Activated gamma-delta T cell treated with Interleukin-2 at 50 U/mL for 16 hours (primary cell): ENCODE measurements at places on chromosomes 6 and 20.

GRCh38 chr6:157012355-157012754 lies 235.2 kb downstream of the ARID1B start:
- no peak for DNase-seq

DNA sequence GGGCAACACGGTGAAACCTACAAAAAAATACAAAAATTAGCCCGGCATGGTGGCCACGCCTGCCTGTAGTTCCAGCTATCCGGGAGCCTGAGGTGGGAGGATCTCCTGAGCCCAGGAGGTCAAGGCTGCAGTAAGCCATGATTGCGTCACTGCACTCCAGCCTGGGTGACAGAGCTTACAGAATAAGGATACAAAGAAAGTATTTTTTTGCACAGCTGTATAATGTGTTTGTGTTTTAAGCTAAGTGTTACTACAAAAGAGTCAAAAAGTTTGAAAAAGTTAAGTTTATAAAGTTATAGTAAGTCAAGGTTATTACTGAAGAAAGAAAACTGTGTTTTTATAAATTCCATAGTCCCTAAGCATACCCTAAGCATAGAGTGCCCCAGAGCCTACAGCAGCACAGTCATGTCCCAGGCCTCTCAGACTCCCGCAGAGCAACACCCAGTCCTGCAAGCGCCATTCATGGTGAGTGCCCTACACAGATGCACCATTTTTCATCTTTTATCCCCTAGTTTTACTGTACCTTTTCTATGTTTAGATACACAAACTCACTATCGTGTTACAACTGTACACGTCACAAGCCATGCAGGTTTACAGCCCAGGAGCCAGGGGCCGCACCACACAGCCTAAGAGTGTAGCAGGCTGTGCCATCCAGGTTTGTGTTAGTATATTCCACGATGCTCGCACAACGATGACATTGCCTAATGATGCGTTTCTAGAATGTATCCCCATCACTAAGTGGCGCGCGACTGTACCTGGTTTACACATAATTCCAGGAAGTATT lies 22.4 kb downstream of the TAF4 start:
- no peak for DNase-seq

- peak; percentile 62 for DNase-seq
These were observed 1.0 kb upstream of the DDAH2 start for GRCh38 chr6:31729979-31730630.

GRCh38 chr6:32852018-32852843 lies 1.3 kb downstream of the TAP1 start:
- DNase-seq = no peak

DNA sequence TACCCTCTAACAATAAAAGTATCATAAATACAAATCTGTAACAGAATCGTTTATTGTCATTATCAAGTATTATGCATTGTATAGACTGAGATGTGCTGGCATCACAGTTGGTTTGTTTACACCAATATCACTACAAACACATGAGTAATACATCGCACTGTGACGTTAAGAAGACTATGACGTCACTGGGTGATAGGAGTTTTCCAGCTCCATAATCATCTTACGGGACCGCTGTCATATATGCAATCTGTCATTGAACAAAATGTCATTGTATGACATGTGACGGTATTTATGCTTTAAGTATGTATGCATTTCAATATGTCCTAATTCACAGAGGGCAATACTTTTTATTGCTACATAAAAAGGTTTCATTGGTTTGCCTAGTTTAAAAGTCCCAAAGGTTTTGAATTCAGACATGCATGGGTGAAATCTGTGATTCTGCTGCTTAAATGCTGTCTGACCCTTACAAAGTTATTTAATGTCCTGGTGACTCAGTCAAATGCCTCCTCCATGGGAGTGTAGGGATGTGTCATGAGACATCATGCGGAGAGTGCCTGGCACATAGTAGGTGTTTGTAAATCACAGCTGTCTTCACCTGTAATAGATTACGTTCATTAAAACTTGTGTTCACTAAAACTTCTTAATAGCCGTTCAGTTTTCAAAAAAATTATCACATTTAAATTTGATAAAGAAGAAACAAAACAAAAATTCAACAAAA lies 160.7 kb upstream of the PDE10A start:
- no peak for DNase-seq

DNA sequence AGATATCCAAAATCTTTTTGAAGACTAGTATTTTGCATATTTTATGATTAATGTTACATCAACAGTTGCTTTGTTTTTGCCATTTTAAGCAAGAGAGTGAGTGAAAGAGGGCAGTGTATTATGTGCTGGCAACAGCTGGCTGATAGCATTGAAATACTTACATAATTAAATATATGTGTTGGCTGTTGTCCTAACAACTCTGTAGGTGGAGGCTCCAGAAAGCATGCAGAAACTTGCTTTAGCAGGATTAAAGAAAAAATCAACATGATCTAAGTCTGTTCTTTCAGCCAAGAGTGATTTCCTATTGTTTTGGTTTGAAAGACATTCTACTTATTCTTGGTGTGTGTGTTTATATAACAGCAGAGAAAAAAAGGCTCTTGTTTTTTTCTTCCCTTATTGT lies 127.5 kb downstream of the CDKAL1 start:
- no peak for DNase-seq

DNA sequence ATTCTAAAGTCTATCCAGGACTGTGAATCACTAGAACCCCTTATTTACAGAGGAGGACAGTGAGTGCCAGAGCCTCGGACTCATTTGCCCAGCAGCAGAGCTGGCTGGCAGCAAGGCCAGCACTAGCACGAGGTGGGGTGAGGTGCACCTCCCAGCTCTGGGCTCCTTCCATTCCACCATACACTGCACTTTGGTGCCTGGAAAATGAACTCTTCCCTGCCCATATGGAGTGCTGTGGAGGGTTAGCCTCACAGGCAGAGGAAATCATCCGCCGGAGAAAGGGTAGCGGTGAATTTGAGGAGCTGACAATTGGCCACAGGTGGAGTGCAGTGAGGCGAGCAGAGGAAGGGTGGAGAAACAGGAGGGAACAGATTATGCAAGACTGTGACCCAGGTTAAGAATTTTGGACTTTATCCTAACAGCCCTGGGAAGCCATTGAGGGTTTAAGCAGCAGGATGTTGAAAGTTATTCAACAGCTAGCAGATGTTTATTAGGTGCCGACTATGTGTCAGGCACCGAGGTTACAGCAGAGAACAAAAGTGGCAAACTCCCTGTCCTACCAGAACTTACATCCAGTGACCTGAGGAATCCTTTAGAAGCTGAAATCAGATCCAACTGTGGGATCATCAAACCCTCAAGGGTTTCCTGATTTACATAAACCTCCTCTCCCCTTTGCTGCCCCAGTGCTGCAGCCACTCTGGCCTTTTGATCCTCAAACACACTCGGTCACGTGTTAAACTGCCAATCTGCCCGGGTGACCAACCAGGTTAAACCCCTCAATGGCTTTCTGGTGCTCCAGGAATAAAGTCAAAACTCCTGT lies 6.2 kb downstream of the TRIM26 start:
- DNase-seq = no peak

DNA sequence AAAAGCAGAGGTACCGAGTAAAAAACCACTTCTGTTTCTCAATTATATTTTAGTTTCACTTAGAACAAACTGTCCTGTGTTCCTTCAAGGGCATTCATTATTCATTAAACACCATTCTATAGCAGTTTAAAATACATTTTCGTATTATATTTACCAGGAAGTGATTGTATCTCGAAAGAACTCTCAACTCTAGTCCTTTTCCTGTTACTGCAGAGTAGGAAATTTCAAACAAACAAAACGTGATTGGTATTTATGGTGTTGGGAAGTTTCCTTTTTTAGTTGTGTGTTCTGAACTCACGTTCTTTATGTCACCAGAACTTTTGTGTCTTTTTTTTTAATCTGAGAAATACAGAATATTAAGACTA lies 139.5 kb upstream of the BTBD3 start:
- DNase-seq = no peak

- no peak for DNase-seq
These were observed 45.1 kb downstream of the CEP85L start for GRCh38 chr6:118606268-118606667.

GRCh38 chr6:30490026-30490876 lies 942 bp downstream of the HLA-E start:
- DNase-seq = peak; percentile 84

- no peak for DNase-seq
These were observed 86.3 kb upstream of the ESR1 start for GRCh38 chr6:151721146-151721545.
